ENCODE measurements at places on chromosomes 16 and 17.

DNA sequence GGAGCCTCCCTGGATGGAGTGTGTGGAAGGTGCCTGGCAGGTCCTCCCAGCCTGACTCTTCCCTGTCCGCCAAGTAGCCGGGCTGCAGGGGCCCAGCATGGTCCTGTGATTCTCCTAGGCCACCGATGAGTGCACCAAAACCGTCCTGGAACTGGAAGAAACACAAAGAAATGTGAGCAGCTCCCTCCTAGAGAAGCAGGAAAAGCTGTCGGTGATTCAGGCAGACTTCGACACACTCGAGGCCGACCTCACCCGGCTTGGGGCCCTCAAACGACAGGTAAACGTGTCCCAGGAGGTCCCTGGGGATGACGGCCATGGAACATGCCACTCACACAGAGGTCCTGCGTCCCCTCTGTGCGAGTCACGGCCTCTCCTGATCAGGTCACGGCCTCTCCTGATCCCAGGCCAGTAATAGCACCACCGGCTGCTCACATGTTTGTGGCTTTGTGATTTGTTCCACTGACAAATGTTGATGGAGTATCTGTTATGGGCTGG, 4.2 kb upstream of the GAA start:
- no peak for DNase-seq

- DNase-seq: no peak
These were observed 74.6 kb downstream of the MYO1D start for GRCh38 chr17:32802306-32802705.

GRCh38 chr16:59749662-59750336, 1015.7 kb upstream of the GOT2 start:
- no peak for DNase-seq

DNA sequence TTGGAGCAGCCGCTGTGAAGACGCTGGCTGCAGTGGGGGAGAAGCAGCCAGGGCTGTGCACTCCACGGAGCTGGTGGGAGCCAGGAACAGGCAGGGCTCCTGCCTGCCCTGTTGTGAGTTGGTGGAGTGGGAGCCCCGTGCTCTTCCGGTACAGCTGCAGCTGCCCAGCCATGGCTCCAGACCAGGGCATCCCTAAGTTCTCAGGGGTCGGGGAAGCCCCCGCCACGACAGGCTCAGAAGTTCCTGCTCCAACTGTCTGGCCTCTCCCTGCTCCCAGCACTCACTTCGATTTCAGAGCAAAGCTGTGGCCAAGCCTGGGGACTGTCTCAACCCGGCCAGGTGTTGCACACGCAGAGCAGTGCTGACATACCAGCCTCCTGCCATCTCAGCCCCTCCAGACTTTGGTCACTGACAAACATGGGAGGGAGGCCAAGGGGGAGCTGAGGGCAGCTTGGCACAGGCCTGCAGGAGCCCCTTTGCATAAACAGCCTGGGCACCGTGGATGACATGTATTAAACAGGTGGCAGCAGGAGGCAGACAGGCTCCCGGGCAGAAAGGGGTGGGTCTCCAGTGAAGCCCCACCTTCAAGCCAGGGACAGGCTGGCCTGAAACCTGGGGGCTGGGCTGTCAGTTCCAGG, 13.9 kb upstream of the KDM8 start:
- DNase-seq: no peak

Measured in AML-193 (cell line).